ENCODE measurements at places on chromosomes 2 and 18. TPM values are rescaled to one million over a fixed set of nuclear protein-coding genes. Genes with fewer than 3 reads are reported as not detected.

Gene CNTNAP5
- 40.2 TPM for polyA plus RNA-seq

Gene PLCD4
- 13.9 TPM for polyA plus RNA-seq

Gene SPOPL
- polyA plus RNA-seq, result 6.9 TPM

Gene INHBB
- polyA plus RNA-seq, result 8.0 TPM

Gene REG3A
- not detected for polyA plus RNA-seq

Gene AMER3
- polyA plus RNA-seq, result 0.70 TPM

Gene MTIF2
- 25.2 TPM for polyA plus RNA-seq

Gene SLC5A7
- polyA plus RNA-seq, result not detected

Gene GLI2
- 0.19 TPM for polyA plus RNA-seq

Gene ADD2
- polyA plus RNA-seq, result 5.4 TPM

Gene SCYGR4
- polyA plus RNA-seq, result not detected

Gene CYP20A1
- 10.3 TPM for polyA plus RNA-seq

Gene EDAR
- polyA plus RNA-seq, result not detected

Gene NT5C1B
- not detected for polyA plus RNA-seq

Gene HPCAL1
- 314 TPM for polyA plus RNA-seq

Measured in Purkinje cell (primary cell).